ENCODE measurements at places on chromosomes 12 and 14.
A peak's percentile ranks its signal among the peaks of the same experiment; 100 is the strongest.

- no peak for DNase-seq
These were observed 128.0 kb downstream of the ATP23 start for GRCh38 chr12:58069268-58069963.

GRCh38 chr14:68535404-68536017 lies 257.4 kb downstream of the ZFP36L1 start:
- no peak for DNase-seq

GRCh38 chr12:105935981-105936380 lies 202.8 kb downstream of the NUAK1 start:
- no peak for DNase-seq

- no peak for DNase-seq
These were observed 2.1 kb downstream of the WDR20 start for GRCh38 chr14:102141797-102142196.

DNA sequence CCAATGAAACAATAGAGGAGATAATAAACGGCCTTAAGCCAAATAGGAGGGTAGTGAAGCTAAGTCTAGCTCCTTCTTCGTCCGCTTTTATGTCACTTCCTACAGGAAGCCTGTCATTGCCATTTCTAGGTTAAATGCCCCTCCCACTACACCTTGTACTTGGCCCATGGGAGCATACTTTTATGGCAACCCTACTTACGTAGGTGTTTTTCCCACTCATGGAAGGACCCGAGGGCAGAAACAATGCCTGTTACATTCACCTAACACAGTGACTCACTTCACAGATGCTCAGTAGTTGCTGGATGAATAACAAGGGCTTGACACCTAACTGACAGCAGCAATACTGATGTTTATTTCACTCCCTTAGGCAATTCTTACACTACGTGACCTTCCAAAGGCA lies 44.5 kb downstream of the ALKBH1 start:
- no peak for DNase-seq

GRCh38 chr14:22112004-22112403 lies 438.4 kb upstream of the OR4E1 start:
- no peak for DNase-seq

DNA sequence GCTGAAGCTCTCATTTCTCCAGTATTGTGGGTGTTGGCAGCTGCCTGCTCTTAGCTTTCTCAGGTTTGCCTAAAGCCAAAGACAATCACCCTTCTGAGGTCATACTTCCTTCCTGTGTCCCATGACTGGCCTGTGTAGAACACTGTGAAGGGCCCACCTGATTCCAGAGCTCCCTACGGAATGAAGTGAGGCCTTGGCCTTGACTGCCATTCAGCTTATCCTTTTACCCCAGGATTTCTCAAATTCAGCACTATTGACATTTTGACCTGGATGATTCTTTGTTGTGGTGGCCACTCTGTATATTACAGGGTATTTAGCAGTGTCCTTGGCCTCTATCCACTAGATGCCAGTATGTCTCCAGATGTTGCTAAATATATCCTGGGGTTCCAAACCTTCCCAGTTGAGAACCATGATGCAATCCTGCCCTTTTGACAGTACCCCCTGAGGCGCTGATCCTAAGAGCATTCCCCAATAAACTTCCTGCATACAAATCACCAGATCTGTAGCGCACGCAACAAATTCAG lies 112.3 kb upstream of the KRR1 start:
- DNase-seq, result no peak

DNA sequence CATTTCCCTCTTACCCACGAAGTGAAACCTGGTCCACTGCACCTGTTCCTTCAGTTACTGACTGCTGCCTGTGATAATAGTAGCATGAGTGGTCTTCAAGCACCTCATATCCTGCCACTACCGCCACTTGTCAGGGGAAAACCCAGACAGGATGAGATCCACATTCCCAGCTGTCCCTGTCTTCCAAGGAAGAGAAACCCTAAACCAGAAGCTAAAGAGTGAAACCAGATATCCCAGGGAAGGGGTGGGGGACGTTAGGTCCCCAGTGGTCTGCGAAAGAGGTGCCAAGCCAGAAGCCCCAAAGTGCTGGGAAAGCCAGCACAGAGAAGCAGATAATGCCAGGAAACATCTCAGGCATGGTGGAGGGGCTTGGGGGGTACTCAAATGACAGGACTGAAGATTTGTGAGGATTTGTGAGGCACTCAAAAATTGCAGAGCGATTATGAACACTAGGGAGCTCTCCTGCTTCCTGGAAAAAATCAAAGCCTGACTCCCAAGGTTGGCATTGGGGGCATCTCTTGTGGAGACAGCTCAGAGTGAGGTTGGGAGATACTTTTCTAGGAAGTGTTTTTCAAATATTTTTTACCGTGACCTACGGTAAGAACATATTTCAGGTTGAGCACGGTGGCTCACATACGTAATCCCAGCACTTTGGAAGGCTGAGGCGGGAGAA lies 77.9 kb downstream of the TMEM30B start:
- no peak for DNase-seq

DNA sequence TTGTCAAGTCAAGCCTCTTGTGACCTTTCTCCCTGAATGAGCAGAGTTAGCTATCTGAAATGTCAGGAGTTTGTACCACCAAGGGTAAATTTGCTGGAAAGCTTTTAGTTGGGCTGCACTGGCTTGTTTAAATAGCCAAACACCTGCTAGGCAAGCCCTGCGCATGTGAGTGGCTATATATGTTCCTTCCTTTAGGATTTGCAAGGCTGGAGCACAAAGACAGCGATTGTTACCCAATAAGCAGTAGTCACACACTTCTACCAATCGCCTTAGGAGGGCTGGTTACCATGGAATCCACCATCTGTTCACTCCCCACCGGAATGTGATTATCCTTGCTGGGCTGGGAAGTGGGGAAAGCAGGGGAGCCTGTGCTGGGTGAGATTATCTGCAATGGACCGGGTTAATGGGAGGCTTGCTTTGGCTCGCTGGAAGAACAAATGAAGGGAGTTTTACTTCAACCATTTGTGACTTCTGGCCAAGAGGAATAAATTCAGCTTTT lies 102.5 kb downstream of the FGD4 start:
- no peak for DNase-seq

GRCh38 chr14:91770185-91770584 lies 38.3 kb upstream of the CATSPERB start:
- no peak for DNase-seq

GRCh38 chr12:28824193-28824846 lies 324.8 kb upstream of the FAR2 start:
- DNase-seq, result no peak

GRCh38 chr14:72217135-72217534 lies 284.9 kb downstream of the RGS6 start:
- DNase-seq, result no peak

GRCh38 chr12:6635375-6635855 lies 344 bp downstream of the LPAR5 start:
- DNase-seq, result no peak

DNA sequence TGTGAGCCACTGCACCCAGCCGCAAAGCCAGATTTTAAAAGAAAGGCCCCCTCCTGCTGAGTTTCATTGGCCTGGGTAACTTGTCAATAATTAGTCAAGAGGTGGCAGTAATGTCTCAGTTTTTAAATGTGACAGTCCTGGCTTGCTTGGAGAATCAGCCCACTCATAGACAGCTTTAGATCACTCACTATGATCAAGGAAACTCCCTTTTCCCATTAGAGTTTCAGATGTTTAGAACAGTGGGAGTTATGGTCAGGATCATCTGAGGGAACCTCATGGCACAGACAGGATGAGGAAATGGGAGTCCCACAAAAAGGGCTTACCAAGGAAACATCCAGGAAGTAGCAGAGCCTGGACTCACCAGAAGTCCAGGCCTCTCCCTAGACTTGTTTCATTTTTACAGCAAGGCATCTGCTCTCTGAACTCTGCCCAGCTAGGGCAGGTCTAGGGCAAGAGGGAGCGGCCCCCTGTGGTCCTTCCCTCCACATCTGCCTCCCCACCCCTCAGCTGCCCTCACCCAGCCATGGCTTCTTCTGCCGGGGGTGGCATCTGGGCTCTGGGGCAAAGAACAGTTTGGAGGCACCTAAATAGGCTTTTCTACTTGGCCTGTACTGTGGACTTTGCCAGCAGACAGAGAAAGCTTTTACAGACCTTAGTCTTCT lies 11.2 kb downstream of the BCL2L14 start:
- no peak for DNase-seq

DNA sequence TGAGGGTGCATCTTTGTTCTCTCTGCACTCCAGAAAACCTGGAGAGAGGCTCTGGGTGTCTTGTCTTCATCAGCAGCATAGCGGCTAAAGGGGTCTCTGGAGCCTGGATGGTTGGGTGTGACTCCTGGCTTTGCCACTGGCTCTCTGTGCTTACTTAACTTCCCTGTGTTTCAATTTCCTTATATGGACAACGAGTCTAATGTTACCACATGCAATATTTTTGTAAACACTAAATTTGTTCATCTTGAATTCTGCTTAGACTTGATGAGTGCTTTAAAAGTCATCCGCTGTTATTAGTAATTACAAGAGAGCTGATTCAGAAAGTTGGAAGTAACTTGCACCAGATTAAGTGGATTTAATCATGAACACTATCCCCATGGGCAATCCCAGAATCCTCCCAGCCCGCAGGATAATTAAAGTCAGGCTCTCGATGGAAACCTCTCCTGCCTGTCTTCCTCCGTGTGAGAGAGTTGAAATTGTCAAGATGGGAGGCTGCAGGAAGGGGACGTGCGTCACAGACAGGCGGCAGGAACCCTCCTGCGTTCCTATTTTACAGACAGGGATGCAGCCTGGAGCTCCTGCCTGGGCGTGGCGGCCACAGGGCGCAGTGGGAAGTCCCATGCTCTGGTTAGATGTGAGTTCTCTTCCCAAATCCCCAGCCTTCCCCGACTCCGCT lies 201.2 kb downstream of the TTC8 start:
- no peak for DNase-seq

- DNase-seq, result no peak
These were observed 226.1 kb upstream of the PRKD1 start for GRCh38 chr14:30153717-30154116.

- peak; percentile 13 for DNase-seq
These were observed 201.7 kb downstream of the EXOC5 start for GRCh38 chr14:57066887-57067513.

- DNase-seq, result no peak
These were observed 38.2 kb upstream of the GSG1 start for GRCh38 chr12:13141686-13142085.

DNA sequence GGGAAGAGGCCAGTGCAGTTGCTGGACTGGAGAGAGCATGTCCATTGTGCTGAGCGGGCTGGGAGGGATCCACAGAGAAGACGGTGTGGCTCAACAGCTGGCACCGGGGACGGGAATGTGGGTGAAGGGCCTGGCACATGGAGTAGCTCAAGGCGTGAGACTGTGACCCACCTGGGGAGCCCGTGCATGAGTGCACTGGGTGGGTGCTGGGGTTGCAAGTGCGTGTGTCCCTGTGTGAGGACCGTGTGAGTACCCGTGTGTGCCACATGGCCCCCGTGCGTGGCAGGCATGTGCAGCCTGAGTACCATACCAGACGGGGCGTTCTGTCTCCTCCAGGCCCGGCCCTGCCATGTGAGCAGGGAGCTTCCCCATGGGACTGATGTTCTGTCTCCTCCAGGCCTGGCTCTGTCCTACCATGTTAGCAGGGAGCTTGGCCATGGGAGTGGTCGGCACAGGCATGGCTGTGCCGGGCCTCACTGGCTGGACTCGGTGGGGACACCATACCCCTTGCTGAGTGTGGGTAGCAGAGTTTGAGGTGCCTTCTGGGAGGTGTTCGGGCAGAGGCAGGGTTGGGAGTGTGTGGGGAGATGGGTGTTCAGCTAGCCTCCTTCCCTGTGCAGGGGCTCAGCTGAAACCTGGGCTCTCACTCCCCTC lies 234.4 kb downstream of the TMEM121 start:
- no peak for DNase-seq

DNA sequence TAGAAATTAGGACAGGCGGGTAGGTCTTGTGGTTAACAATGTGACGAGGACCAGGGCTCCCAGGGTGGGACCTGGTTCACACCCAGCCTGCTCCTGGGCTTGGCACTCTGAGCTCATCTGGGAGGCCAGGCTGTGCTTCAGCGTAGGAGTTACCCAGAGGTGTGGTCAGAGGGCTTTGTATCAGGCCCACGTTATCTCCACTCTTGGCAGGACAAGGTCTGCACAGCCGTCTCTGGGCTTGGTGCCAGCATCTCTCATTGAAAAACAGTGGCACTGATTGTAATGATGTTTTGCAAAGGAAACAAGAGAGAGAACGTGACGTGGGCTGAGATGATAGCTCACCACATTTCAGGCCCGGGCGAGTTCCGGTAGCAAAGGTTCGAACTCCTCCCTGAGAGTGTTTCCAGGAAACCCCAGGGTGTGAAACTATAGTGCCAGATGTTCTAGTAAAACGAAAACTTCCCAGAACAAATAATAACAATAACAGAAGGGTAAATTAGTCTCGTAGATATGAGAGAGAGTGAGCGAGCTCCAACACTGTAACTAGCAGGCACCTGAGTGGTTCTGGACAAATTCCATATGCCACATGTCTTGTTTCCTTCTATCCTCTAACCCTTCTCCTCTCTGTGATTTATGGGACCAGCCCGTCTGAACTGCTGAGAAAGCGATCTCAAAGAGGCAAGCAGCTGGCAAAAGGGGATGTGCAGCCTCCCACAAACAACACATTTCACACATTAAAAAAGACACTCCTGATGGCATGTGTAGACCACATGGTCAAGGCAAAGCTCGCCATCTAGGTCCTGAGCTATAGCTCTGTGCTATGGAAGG lies 227.3 kb downstream of the KTN1 start:
- DNase-seq, result peak; percentile 4

DNA sequence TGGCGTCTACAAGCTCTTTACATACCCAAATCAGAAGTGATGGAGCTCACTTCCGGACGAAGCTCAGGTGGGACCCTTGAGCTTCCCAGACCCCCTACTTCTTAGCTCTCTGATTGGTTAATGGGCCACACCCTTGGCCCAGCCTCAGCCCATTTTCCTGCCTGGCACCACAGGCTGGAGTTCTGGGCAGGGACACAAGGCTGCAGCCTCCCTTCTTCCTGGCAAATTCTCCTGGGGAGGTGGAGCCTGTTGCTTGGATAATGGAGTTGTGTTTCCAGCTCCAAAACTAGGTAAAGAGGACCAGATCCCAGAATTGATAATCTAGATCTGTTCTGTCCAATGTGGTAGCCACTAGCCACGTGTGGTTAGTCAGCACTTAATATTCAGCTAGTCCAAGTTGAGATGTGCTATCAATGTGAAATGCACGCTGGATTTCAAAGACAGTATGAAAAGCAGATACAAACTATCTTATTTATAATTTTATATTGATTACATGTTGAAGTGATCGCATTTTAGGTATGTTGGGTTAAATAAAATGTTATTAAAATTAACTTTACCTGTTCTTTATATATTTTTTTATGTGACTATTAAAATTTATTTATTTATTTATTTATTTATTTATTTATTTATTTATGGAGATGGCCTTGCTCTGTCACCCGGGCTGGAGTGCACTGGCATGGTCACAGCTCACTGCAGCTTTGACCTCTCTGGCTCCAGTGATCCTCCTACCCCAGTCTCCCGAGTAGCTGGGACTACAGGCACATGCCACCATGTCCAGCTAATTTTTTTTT lies 12.6 kb upstream of the FAIM2 start:
- no peak for DNase-seq

GRCh38 chr12:63353559-63353958 lies 202.6 kb upstream of the AVPR1A start:
- DNase-seq, result no peak
